ENCODE measurements at places on chromosomes 7 and 10.

GRCh38 chr7:13904007-13904406 lies 85.5 kb downstream of the ETV1 start:
- DNase-seq, result no peak

- DNase-seq, result no peak
Observed at GRCh38 chr10:24393201-24393600, 184.3 kb downstream of the KIAA1217 start.

DNA sequence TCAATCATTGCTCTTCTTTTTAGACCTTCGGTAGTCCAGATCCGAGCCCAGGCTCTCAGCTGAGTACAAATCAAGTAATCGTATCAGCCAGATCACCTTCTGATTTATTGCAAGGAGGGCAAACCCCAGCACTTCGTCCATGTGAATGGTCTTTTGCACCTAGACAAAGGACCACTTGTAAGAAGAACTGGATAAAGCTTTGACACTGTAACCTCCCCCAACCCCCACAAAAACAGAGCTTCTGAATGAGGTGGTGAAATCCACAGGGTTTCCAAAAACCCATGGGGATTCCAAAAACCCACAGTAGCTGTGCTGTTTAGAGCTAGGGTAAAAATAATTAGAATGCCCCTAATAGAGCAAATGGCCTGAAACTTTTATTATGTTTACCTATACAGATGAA lies 148.8 kb upstream of the ODAD2 start:
- no peak for DNase-seq

GRCh38 chr10:20809631-20810030 lies 87.5 kb downstream of the NEBL start:
- DNase-seq, result no peak

- DNase-seq, result no peak
Observed at GRCh38 chr7:115822380-115822779, 208.2 kb downstream of the TFEC start.

GRCh38 chr10:16227674-16228073 lies 209.1 kb upstream of the PTER start:
- DNase-seq, result no peak

GRCh38 chr7:134480730-134481129 lies 21.8 kb upstream of the AKR1B1 start:
- no peak for DNase-seq

DNA sequence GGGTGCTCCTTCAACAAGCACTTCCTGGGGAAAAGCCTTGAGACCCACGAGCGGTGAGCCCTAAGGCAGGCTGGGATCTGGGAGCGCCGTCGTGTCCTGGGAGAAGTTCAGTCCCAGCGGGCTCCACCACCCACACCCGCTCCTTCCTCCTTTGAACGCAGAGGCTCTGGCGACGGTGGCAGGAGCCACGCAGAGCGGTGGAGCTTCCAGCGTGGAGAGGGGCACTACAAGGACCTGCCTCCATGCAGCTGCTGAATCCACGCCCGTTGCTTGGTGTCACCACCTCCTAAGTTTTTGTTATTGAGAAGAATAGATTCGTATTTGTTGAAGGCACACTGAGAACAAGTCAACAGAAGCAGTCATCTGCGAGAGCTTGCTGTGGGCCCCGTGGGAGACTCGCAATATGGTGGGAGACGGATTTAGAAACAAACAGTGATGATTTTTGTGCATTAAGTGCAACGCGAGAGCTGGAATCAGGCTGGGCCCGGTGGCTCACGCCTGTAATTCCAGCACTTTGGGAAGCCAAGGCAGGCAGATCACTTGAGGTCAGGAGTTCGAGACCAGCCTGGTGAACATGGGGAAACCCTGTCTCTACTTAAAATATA lies 60.1 kb upstream of the SDK1 start:
- no peak for DNase-seq

- DNase-seq, result no peak
Observed at GRCh38 chr10:27052656-27053055, 47.6 kb downstream of the ANKRD26 start.

DNA sequence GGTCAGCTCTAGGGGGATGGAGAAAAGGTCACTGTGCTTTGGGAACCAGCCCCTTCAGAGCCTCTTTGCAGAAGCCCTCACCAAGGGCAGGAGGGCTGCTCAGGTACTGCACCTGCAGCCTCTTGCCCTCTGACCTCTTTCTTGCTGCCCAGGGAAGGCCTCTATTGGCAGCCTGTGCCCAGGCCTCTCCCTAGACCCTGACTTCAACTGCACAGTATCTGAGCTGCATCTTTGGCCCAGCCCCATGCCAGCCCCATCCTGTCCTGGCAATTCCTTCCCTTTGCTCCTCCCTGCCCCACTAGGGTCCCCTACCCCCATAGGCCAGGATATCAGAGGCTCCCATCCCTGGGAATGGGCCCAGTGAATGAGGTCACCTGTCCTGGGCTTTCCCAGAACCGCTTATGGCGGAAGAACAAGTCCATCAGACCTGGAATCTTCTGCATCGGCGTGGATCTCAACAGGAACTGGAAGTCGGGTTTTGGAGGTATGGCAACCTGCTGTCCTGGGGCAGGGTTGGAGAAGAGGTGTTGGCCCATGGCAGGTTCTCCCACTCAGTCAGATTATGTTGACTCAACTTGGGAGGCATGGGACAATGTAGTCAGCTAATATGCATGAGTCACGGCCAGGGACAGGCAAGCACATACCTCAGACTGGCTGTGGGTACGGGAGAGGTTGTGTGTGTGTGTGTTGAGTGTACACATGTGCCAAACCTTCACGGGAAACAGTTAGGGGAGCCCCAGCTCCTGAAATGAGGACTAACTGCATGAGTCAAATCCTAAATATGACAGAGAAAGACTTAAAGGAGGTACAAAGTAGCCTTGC lies 17.1 kb upstream of the CPA1 start:
- no peak for DNase-seq

DNA sequence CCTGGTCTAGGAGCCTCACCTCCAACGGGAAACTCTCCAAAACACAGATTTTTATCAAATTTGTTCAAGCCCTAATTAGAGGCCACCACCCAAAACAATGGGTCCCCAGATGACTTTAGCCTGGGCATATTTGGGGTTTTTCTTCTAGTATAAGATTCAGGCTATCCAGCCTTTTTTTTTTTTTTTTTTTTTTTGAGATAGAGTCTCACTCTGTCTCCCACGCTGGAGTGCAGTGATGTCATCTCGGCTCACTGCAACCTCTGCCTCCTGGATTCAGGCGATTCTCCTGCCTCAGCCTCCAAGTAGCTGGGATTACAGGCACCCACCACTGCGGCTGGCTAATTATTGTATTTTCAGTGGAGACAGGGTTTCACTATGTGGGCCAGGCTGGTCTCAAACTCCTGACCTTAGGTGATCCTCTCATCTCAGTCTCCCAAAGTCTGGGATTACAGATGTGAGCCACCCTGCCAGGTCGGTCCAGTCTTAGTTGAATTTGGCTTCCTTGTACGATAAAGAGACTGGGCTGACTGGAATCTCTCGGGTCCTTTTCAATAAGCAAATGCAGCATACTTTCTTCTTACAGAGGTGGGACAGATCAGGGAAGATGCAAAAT lies 91.4 kb upstream of the KLF6 start:
- no peak for DNase-seq

All from NCI-H524 treated with DMSO at 0.1 percent for 48 hours (cell line).